ENCODE measurements at places on chromosomes 2 and 18.

- DNase-seq = no peak
Measured at GRCh38 chr18:2302628-2303516, 268.4 kb downstream of the METTL4 start.

- DNase-seq = no peak
Measured at GRCh38 chr2:69298261-69298660, 88.8 kb downstream of the GFPT1 start.

DNA sequence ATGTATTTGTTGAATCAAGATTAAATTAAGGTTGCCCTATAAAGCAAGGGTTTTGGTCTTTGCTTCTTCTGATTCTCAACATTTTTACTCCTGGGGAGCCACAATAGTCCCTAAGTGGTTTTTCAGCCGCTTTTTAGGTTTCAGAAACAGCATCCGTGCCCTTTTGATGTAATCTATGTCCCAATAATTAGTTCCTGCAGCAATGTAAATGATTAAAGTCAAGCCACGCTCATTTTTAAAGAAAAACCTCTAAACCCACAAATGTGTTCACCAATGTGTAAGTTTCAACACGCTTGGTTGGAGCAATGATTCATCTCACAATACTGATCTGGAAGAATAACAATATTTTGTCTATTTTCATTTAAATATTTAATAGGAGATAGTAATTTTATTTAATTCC, 5.6 kb downstream of the ARL4C start:
- DNase-seq = no peak

- no peak for DNase-seq
Measured at GRCh38 chr18:45456090-45457021, 158.9 kb upstream of the SLC14A2 start.

GRCh38 chr2:178602901-178603300, 122.6 kb downstream of the PLEKHA3 start:
- DNase-seq = no peak

DNA sequence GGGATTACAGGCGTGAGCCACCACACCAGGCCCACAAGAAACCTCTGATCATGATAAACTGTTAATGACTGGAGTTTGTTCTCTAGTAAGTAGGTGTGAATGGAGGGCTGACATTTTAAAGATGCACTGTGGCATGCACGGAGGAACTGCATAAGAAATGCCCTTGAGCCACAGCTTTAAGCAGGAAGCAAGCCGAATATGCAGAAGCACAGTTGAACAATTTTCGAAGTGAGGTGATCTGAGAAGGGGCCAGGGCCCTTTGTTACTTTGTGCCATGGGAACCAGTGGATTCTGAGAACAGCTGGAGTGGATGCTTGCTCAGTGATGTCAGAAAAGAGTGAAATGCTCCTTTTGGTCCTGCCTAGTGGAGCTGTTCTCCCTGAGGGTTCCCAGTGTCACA, 16.3 kb downstream of the FECH start:
- no peak for DNase-seq

DNA sequence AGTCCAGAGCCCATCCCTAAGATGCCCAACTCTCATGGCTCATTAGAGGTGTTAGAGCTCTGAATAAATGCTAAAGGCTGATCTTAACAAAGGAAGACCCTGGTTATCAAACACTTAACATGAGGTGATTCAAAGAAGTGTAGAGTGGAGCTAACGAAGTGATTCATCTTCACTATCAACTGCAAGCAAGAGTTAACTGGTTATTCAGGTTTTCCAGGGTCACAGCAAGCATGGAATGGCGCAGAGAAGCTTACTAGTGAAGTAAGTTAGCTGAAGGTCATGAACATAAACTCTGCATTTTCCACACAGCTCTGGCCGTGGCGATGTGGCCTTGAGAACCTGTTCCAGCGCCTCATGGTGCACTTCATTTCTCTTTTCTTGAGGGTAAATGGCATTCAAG, 17.0 kb downstream of the RND3 start:
- no peak for DNase-seq

DNA sequence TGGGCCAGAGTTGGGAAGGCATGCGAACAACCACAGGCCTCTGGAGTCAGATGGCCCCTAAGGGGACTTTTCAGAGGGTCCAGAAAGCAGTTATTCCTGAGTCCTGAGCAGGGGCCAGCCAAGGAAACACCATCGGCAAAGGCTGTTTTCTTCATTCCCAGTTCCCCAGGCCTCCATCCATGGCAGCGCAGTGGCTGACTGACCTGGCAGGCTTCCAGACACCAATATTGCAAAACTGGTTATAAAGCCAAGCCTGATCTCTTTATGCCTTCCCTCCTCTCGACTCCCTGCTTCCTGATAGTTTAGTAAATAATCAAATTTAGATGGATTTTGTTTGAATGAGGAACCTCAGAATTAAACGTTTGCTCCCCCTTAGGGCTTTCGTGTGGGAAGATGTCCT, 133.4 kb upstream of the ITGA6 start:
- no peak for DNase-seq

GRCh38 chr2:180562378-180562777, 418.0 kb upstream of the UBE2E3 start:
- DNase-seq = no peak

DNA sequence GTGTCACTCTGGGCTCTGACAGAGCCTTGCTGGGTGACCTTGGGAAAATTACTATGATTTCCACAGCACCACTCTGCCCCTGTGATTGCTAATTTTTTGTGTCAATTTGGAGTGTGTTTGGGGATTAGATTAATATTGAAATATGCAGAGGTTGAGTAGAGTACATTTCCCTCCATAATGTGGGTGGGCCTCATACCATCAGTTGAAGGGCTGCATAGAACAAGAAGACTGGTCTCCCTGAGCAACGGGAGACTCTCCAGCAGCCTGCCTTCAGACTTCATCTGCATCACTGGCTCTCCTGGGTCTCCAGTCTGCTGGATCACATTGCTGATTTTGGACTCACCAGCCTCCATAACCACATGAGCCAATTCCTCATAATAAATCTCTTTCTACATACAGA, 313.7 kb downstream of the TNS1 start:
- no peak for DNase-seq

DNA sequence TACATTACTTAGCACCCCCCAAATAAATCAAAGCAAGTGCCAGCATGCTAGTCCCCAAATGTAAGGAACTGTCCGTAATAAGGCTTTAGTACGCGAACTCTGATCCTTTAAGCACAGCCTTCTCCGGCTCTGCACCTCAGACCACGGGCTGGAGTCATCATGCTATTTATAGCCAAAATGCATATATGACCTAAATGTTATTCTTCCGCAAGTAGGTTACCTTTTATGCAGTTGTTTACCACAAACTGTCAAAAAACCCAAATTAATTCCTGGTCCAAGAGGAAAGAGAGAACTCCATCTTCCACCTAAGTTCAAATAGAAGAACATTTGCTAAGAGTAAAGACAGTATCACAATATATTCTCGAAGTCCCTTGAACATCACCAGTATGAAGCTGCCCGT, 42.7 kb downstream of the ZNF516 start:
- DNase-seq = no peak

- no peak for DNase-seq
Measured at GRCh38 chr2:151619337-151619989, 114.8 kb downstream of the NEB start.

- no peak for DNase-seq
Measured at GRCh38 chr18:58497845-58498244, 131.0 kb downstream of the ALPK2 start.

DNA sequence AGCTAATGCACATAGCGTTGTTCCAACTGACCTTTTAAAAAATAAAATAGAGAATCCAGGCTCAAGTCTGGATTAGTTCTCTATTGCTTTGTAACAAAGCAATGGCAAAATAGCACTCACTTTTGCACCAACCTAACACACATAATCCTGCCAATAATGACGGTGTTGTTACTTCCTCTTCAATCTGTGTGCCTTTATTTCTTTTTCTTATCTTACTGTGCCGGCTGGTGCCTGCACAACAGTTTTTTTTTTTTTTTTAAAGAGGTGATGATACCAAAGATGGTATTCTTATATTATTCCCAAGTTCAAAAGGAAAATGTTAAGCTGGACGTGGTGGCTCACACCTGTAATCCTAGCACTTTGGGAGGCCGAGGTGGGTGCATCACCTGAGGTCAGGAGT, 3.4 kb downstream of the PLB1 start:
- DNase-seq = no peak

- DNase-seq = no peak
Measured at GRCh38 chr2:199404841-199405240, 52.9 kb downstream of the SATB2 start.

DNA sequence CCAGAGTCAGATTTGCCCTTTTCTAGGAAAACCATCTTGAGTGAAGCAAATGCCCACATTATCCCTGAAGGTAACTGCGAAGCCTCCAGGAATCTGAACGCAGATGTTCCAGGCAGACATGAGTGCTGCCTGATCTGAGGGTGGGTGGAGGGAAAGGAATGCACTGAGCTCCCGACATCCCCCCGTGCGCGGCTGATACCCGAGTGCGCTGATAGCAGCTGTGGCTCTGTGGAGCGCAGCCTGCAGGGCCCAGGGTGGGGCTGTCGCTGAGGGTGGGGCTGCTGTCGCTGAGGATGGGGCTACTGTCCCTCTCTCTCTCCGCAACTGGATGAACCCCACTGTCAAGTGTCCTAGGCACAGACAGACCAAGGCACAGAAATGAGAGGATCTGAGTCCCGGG, 82.4 kb downstream of the GFPT1 start:
- DNase-seq = no peak

- DNase-seq = no peak
Measured at GRCh38 chr2:205686056-205686782, 3.9 kb downstream of the NRP2 start.

GRCh38 chr2:156340804-156341451, 8.4 kb upstream of the NR4A2 start:
- no peak for DNase-seq

DNA sequence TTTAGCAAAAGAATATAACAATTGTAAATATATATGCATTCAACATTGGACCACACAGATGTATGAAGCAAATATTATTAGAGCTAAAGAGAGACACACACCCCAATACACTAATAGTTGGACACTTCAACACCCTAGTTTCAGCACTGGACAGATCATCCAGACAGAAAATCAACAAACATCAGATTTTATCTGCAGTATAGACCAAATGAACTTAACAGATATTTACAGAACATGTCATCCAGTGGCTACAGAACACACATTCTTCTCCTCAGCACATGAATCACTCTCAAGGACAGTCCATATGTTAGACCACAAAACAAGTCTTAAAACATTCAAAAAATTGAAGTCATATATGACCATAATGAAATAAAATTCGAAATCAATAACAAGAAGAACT, 22.1 kb upstream of the EVA1A start:
- DNase-seq = no peak

DNA sequence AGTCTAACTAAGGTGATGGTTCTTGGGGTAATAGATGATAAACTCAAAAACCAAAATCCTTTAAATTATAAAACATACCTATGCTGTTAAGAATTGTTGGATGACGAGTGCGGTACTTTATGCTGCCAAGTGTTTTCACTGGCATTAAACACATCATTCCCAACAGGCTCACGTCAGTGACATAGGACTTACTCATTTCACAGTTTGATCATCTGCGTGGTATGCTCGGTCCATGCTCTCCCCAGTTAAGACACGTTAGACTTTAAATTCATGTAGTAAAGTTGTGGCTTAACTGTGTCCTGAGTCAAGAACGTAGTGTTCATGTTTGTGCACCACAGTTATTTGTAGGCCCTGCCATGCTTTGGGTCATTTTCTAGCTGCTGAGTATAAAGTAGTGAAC, 125.6 kb upstream of the MYT1L start:
- no peak for DNase-seq

- no peak for DNase-seq
Measured at GRCh38 chr2:59932341-59932740, 621.1 kb downstream of the BCL11A start.

GRCh38 chr18:64116571-64117175, 32.2 kb downstream of the LINC00305 start:
- DNase-seq = no peak

DNA sequence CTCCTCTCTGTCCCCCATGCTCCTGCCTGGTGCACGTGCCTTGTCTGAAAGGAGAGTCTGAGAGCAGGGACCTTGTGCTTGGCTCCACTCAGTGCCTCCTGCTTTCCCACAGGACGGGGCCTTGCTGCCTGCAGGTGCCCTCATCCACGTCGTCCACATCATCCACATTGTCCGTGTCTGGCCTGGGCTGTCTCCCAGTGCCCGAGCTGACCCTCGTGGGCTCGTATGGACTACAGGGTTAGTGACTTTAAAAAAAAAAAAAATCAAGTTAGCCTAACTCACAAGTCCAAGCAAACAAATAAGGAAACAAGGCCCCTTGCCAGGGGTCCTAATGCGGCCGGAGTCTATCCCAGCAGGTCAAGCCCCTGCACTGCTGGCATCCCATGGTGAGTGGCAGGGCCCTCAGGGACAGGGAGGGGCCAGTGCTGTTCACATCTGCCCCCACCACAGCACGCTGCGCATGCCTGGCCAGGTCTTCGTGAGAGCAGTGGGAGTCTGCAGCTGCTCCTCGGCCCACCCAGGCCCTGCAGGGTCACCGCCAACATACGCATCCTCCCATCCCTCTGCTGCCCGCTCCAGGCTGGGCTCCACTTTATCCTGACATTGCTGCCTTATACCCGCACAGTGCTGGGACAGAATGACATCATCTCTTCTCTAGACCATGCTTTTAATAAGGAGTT, 232.6 kb downstream of the NDUFA10 start:
- no peak for DNase-seq

DNA sequence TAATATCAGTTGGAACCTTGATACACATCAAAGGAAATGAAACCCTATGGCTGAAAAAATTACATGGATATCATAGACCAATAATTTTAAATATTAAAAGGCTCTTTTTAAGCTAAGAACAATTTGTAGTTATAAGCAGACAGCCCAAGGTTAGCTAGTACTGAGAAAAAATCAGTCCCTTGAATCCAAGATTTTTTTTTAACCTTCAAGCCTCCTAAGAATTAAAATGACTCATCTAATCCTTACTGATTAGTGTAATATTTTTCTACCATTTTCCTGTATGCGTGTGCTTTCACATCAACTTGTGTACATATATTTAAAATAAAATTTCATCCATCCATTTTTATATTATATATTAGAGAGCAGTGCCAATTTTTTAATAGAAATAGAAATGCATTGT, 1004.9 kb upstream of the ZEB2 start:
- DNase-seq = no peak

DNA sequence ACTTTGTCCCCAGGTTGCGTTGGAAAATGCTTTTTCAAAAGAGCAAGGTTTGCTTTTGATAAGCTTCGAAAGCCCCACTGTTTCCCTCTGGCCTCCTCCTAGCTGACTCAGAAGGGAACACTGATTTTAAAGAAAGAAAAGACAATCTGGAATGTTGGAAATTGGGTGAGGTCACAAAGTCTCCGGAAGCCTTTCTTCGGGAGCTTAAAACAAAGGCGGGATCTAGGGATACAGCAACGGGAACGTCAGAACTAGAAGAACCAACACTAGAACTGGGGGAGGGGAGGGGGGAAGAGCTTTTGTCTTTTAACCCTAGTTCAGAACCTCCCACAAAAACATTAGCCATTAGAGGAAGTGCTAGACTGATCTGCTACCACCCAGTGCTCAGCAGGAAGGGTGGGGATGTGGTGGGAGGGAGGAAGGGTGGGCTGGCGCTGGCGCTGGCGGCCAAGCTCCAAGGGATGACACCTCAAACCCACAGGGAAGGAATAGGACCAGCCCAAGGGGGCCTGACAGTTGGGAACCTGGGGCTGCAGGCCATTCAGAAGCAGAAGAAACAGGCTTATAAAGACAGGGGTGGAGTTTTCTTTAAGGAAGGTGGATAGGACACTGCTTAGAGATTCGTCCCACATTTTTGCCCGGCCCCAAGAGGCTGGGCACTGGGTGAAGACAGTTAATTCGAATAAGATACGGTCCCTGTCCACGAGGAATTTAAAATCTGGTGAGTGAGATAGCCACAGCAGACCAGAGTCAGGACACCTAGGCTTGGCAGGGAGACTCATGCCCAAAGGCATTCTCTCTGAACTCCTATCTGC, 1.7 kb downstream of the TMSB10 start:
- DNase-seq = no peak

Data from cortex of kidney (tissue), 1 donor.